Smooth muscle cell of the umbilical artery (primary cell): ENCODE measurements at places on chromosomes 2 and 18. TPM values are rescaled to one million over a fixed set of nuclear protein-coding genes. Genes with fewer than 3 reads are reported as not detected.

The TDRD15 gene
- total RNA-seq = not detected in 2 replicates

The COL3A1 gene
- total RNA-seq = 4,191 and 14,422 TPM in 2 replicates

The SPRED2 gene
- total RNA-seq = 7.7 and 24.0 TPM in 2 replicates

The CNDP1 gene
- total RNA-seq = not detected in 2 replicates

The SP140L gene
- total RNA-seq = 6.8 and 14.3 TPM in 2 replicates

The C2orf72 gene
- total RNA-seq = 1.1 and 1.2 TPM in 2 replicates

The CABYR gene
- 4.5 and 5.8 TPM in 2 replicates for total RNA-seq

The RAX gene
- total RNA-seq = not detected in 2 replicates

The ELOA2 gene
- under 0.01 TPM in 1 of 2 replicates, not detected in the other for total RNA-seq

The LMAN1 gene
- total RNA-seq = 419 and 570 TPM in 2 replicates

The LONRF2 gene
- 0.32 and 1.2 TPM in 2 replicates for total RNA-seq

The NAT8 gene
- not detected in 2 replicates for total RNA-seq

The CGREF1 gene
- 10.4 and 13.2 TPM in 2 replicates for total RNA-seq

The SCN2A gene
- 5.0 and 5.6 TPM in 2 replicates for total RNA-seq

The NPHP1 gene
- 3.6 and 5.0 TPM in 2 replicates for total RNA-seq

The MYL1 gene
- not detected in 2 replicates for total RNA-seq

The GPR35 gene
- 0.30 and 1.3 TPM in 2 replicates for total RNA-seq

The UPP2 gene
- not detected in 2 replicates for total RNA-seq

The SLC4A5 gene
- total RNA-seq = 0.83 TPM in 1 of 2 replicates, not detected in the other

The SLC5A7 gene
- under 0.01 TPM in 1 of 2 replicates, not detected in the other for total RNA-seq

The COLEC12 gene
- total RNA-seq = 0.28 and 0.30 TPM in 2 replicates

The LCT gene
- total RNA-seq = not detected in 2 replicates

The OTOS gene
- not detected in 2 replicates for total RNA-seq

The CDK5R2 gene
- total RNA-seq = 0.05 TPM in 1 of 2 replicates, not detected in the other

The TUBA3E gene
- total RNA-seq = 0.09 TPM in 1 of 2 replicates, not detected in the other

The RAB6D gene
- not detected in 2 replicates for total RNA-seq

The RFX8 gene
- total RNA-seq = 3.3 and 21.0 TPM in 2 replicates

The LIPG gene
- total RNA-seq = 8.9 and 15.0 TPM in 2 replicates

The KIF5C gene
- total RNA-seq = 0.37 and 2.7 TPM in 2 replicates

The PROC gene
- not detected in 2 replicates for total RNA-seq
